Aorta (tissue), 5 donors: ENCODE measurements at places on chromosomes 6 and 20.

DNA sequence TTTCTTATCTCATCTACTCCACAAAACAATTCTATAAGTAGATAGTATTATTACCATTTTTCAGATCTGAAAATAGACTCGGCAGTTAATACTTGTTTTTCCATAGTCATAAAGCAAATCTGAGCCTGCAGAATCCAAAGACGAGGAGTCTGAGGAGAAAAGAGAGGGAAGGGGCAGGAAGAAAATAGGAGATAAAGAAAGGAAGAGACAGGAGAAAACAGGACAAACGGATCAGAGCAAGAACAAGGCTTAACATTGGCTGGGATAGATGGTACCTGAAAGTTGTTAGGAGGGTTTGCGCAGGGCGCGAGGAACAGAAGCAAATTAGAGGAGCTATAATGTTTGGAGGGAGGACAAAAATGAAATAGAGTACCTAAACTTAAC is 639 bp upstream of the PPIL1 start:
- DNase-seq = no peak

- no peak for DNase-seq
Measured at GRCh38 chr6:92109256-92109655, 1310.1 kb downstream of the EPHA7 start.

DNA sequence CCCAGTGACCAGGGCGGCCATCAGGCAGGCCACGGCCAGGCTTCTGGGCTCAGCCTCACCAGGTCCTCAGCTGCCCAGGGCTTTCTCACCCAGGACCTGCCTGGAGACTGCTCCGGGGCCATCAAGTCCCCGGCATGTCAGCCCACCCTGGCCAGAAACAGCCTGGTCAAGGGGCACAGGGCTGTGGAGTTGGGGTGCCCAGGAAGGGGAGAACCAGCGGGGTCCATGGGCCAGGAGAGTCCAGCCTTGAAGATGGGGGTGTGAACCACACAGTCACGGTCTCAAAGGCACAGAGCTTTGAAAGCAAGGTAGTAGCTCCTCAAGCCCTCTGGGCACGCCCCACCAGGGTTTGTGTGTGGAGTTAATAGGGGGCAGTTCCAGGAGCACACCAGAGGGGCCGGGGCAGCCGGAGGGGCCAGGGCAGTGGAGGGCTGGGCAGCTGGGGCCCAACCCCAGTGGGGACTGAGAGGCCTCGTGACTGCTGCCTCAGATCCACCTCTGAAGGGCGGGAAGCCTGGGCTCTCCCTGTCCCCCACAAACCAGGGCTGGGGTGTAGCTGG is 48.0 kb upstream of the BHLHE23 start:
- DNase-seq = peak; percentile 34

DNA sequence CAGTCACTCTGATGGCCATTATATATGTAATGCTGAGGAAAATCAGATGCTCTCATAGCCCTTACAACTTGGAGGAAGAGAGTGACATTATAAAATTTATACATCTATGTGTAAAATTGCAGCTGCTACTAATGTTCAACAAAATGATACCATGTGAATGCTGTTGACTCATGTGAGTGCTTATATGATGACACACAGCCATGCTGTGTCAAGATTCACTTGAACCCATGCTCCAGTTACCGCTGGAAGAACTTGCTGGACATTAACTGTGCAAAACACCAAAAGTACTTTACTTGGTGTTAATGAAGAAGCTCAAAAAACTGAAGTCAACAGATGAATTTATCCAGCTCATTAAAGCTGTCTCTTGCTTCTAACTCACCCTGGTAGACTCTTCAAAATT is 318.9 kb upstream of the PLCB4 start:
- DNase-seq = no peak

- no peak for DNase-seq
Measured at GRCh38 chr6:3723966-3724365, 27.5 kb downstream of the PXDC1 start.

DNA sequence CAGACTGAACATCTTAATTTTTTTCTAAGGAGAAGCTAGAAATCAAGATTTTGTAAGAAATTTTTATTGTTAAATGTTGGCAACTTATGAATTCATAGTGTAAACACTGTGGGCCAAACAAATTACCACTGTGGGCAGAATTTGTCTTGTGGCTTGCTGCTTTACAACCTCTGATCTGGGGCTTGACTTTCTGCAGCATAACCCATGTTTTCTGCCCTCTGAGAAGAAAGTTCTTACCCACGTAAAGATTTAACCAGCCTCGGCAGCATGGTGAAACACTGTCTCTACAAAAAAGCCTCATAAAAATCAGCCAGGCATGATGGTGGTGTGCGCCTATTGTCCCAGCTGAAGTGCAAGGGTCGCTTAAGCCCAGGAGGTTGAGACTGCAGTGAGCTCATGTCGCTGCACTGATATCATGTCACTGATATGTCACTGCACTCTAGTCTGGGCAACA is 12.9 kb downstream of the ITCH start:
- DNase-seq = no peak

DNA sequence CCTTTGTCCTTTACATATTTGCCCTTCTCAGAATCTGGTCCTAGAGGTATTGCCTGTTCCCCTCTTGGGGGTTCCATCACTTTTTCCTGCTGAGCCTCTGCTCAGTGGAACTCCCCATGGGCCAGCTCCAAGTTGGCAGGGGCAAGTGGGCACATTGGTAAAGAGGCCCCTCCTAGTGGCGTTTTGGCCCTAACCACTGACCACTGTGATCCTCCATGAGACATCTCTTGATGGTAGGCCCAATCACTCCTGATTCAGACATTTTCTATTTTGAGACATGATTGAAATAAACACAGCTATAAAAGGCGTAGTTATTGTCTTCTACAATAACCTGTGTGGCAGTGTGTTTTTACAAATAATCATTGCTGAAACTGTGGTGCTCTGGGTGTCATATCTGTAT is 83.0 kb downstream of the RREB1 start:
- no peak for DNase-seq

DNA sequence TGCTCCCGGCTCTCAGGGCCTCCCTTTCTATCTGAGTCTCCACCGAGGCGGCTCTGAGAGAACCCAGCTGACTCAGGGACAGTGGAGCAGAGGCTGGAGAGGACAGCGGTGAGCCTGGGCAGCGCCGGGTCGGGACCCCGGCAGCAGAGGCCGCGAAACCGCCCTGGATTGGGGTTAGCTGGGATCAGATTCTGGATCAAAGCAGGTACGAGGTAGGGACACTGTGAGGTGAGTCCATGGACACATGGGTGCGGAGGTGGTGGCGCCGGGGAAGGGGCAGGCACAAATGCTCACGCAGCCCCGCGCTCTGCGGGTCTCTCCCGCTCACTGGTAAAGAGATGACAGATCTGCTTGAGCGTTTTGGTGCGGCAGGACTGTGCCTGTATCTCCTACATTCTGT is 146.4 kb upstream of the GGTLC1 start:
- DNase-seq = no peak

GRCh38 chr6:45930420-45931040 is 85.1 kb downstream of the CLIC5 start:
- peak; percentile 61 for DNase-seq

- no peak for DNase-seq
Measured at GRCh38 chr6:121442576-121442975, 7.1 kb downstream of the GJA1 start.

- DNase-seq = no peak
Measured at GRCh38 chr6:22838345-22838744, 269.0 kb downstream of the HDGFL1 start.

DNA sequence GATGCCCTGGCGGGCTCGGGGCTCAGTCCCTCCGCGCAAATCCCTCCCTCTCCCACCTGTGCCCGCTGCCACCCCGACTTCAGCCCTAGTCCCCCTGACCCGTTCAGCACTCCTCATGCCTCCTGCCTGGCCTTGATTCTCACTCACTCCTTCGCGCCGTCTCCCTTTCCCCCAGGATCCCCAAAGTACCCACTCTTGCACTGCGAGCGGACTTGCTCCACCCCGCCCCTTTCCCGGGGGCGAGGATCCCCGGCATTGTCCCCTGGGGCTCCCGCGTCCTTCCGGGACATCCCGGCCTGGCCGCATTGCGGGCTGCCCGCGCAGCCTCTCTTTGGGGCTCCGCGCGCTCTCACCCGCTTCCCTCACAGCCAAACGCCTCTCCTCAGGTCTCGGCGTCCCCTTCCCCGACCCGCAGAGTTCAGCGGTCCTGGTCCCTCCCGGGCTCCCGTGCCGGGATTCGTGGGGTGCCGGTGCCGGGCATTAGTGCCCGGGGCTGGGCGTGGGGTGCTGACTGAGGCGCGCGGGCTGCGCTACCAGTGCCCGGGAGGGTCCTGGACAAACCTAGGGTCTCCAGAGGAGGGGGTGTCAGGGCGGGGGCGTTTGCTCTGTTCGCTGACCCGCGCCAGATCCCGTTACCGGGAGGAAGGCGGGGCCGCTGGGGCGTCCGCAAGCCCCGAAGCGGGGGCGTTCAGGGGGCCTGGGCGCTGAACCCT is 45.5 kb upstream of the SUPT3H start:
- DNase-seq = peak; percentile 59

- peak; percentile 57 for DNase-seq
Measured at GRCh38 chr20:57539889-57540288, 14.9 kb upstream of the CTCFL start.

DNA sequence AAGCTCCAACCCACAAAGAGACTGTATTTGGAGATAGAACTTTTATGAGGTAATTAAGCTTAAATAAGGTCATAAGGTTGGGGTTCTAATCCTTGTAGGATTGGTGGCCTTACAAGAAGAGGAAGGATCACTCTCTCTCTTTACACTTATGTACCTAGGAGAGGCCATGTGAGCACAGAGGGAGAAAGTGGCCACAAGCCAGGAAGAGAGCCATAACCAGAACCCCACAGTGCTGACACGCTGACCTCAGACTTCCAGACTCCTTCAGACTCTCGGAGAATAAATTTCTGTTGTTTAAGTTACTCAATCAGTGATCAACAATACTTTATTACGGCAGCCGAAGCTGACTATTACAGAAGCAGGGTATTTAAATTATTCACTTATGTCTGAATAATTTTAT is 430.5 kb upstream of the EPHA7 start:
- no peak for DNase-seq

- DNase-seq = no peak
Measured at GRCh38 chr6:20814494-20814893, 280.2 kb downstream of the CDKAL1 start.
